Right lung (tissue), 10 donors: ENCODE measurements at places on chromosomes 12 and 14.

DNA sequence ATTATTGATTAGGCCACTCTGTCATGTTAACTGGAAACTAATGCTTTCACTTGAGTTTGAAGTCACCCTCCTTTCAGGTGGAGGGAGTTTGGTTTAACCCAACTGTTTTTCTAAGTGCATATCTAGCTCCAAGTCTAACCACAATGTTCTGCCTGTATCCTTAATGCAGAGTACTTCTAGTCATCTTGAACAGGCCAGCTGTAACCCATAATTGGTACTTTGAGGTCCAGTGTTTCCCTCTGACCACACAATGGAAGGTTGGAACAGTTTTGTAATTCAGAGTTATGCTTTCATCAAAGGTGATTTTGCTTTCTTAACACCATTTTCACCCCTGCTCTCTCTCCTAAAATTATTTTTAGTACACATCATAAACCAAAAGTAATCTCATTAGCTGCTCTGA, 237.2 kb upstream of the DCN start:
- DNase-seq = no peak

GRCh38 chr12:47739979-47740378, 14.7 kb upstream of the ENDOU start:
- no peak for DNase-seq

- DNase-seq = no peak
These were observed 1.0 kb downstream of the ORMDL2 start for GRCh38 chr12:55818886-55819285.

DNA sequence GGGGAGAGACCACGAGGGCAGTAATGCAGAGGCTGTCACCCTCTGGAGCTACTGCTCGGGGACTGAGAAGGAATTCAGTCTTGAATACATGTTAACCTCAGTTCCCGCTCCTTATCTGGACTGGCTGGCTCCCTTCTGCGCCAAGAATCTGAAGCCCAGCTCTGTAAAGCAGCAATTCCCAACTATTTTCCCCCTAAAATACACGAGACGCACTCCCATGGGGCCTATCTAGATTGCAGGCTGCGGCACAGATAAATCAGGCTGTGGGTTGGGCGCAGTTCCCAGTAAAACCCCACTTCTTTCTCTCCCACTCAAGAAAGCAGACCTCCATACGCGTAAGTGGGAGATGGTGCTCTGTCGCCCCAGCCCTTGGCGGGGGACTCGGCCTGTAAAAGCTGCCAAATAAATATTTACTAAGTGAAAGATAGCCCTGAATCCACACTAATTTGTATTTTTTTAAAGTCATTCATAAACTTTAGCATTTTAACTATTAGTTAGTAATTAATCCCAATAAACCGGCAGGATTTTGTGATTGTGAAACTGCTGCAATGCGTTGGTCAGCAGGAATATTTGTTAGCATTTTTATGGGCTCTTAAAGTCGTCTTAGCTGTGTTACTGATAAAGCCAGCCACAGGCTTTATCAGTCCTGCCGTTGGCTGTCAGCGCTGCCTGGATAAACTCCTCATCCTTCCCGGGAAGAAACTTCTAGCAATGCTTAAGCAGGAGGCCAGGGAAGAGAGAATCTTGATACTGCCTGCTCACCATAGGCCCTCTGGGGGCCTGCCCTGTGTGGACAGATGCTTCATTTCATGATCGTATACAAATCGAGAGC, 17.8 kb downstream of the FBXL14 start:
- peak; percentile 83 for DNase-seq

- DNase-seq = no peak
These were observed 26.6 kb downstream of the DDX51 start for GRCh38 chr12:132117558-132117875.

GRCh38 chr14:93271111-93271510, 61.7 kb downstream of the BTBD7 start:
- no peak for DNase-seq

DNA sequence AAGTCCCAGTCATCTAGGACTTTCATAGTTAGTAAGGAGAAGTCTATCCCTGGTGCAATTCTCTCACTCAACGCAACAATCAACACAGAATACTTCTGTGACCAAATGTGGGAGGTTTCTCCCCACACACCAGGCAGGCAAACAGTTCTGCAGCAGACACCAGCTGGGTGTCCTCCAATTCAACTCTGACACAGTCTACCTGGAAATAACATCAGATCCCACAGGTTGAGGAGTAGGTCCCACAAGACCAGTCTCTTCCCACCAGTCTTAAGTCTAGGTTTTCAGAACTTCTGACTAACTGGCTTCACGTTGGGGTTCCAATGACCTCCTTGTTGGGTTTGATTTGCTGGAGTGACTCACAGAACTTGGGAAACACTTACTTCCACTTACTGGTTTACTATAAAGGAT, 14.8 kb downstream of the ACOT6 start:
- DNase-seq = no peak

DNA sequence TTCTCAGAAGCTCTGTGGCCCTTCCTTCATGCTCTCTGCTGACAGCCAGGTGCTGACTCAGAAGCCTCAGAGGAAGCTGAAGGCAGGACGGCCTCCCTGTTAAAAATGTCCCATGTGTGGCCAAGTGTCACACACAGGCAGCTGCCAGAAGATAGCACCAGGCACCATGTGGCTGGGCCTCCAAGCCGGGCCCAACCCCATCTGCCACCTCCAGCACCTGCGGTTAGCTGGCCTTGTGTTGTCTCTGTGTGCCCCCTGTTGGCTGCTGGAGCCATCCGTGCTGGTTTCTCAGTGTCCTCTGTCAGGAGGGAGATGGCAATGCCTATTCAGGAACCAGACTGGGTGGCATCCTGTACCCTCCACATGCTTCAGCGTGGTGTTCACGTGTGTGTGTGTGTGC, 63.2 kb downstream of the TSPAN11 start:
- DNase-seq = no peak

DNA sequence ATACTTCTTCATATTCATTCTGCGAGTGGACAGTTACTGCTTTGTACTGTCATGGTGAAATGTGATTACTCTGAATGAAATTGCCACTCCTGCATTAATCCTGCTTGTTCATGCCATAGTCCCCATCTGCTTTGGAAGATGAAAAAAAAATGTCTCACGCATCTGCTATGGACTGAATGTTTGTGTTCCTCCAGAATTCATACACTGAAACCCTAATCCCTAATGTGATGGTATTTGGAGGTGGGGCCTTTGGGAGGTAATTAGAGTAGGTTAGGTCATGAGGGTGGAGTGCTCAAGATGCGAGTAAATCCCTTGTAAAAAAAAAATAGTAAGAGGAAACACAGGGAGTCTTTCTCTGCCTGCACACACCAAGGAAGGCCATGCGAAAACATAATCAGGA, 427.2 kb downstream of the TMTC2 start:
- no peak for DNase-seq

GRCh38 chr14:29163109-29163508, 396.5 kb downstream of the FOXG1 start:
- DNase-seq = no peak

- no peak for DNase-seq
These were observed 167.4 kb upstream of the HMGA2 start for GRCh38 chr12:65656891-65657351.

- no peak for DNase-seq
These were observed 19.0 kb downstream of the RACGAP1 start for GRCh38 chr12:50006280-50006679.

DNA sequence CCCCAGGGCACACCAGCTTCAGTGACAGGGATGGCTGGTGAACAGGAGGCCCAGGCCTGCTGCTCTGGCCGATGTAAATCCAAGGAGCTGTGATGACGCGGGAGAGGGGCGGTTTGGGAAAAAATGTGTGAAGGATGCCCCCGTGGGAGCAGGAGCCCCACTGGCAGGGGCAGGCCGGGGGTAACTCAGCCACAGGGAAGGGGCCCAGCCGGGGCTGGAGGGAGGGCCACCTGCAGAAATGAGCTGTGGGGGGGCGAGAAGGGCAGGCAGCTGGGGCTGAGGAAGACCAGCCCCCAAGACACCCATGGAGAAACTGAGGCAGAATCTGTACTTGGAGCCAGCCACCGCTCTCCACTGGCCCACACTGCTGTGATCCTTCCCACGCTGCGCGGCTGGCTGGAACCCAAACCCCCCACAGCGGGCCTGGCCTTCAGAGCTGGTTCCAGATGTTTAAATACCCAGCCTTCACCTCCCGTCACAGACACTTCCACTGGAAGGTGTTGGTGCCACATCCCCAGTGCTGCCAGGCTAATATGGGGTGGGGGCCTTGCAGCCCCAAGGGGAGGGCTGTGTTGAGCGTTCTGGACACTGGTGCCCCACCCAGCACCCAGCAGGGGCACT, 28.5 kb upstream of the ANKRD9 start:
- DNase-seq = no peak

DNA sequence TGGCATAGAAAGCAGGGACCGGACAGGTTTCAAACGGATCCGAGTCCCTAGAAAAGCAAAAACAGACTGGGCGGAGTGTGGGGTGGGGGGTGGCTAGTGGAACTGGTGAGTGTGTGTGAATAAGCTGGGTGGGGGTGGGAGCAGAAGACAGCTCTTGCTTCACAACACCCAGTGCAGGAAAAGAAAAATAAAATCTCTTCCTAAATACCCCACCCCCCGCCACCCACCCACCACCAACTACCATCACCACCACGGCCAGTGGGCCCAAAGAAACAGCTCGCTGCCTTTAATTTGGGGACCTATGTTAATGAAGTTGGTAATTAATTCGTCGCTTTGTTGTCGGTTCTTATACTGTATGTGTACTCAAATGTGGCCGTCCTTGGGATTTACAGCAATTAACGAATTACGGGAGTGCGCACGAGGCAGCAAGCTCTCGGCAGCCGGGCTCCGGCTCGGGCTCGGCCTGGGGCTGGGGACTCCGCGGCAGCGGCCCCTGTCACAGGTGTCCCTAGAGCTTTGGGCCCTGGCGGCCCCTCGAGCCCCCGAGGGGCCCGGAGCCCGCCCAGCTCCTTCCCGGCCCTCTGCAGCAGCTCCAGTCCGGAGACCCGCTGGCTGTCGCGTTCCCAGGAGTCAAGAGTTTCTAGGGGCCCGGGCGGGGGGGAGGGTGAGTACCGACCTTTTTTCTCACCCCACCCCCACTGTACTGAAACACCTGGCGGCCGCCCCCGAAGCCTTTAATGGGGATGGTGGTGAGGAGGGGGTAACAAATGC, 1.5 kb upstream of the OTX2 start:
- DNase-seq = no peak

DNA sequence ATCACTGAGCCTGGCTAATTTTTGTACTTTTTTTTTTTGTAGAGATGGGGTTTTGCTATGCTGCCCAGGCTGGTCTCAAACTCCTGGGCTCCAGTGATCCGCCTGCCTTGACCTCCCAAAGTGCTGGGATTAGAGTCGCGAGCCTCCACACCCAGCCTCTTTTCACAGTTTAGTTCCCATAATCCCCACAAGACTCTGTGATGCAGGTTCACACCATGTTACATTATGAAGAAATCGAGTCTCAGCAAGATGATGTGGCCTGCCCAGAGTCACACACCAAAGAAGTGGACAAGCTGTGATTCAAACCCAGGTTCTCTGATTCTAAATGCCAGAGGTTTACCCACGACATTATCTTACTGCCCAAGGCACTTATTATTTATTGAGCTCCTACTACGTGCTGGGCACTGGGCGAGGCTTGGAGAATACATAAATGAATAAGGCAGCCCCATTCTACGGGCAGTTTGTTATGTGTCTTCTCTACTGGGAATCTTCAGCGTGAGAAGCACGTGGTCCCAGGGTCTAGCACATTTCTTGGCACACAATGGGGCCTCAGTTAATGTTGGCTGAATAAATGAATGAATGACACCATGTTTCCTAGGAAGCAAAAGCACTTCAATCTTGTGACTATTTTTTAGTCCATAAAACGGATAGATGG, 23.5 kb upstream of the OASL start:
- no peak for DNase-seq

- DNase-seq = no peak
These were observed 46.0 kb downstream of the CACNA2D4 start for GRCh38 chr12:1872448-1872847.

DNA sequence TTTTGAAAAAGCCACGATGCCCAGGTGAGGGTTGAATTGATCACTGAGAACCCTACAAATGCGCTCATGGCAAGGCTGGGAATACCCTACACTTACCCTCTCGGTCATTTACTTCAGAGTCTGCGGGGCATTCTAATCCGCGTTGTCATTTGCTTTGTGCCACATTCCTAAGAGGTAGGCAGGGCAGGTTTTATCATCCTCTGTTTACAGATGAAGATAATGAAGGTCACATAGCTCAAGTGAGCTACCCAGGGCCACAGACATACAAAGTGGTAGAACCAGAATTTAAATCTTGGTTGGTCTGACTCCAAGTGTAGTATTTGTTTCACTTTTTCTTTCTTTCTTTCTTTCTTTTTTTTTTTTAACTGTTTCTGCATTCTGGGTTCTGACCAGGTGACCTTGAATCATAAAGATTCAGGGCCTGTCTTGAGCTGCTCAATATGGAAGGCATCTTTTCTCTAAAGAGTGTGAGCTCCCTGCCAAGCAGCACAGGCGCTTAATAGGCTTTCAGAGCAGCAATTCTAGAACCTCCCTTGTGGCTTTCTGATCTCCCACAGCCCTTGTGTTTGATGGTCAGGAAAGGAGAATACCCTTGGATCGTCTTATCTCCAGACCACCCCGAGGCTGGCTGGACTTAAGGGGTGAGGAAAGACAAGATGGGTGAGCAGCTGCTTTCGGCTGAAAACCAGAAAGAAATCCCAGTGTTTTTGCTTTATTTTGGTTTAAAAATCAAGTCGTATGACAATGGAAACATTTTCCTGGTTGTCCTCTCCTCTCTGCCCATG, 662 bp upstream of the BATF start:
- no peak for DNase-seq

- no peak for DNase-seq
These were observed 501.1 kb downstream of the NAV3 start for GRCh38 chr12:78331753-78332152.

- DNase-seq = no peak
These were observed 144.1 kb downstream of the SUDS3 start for GRCh38 chr12:118520214-118521035.

- no peak for DNase-seq
These were observed 116.5 kb downstream of the METTL25 start for GRCh38 chr12:82474798-82475184.
